T-helper 17 cell (primary cell): ENCODE measurements at places on chromosomes 16 and 17.

DNA sequence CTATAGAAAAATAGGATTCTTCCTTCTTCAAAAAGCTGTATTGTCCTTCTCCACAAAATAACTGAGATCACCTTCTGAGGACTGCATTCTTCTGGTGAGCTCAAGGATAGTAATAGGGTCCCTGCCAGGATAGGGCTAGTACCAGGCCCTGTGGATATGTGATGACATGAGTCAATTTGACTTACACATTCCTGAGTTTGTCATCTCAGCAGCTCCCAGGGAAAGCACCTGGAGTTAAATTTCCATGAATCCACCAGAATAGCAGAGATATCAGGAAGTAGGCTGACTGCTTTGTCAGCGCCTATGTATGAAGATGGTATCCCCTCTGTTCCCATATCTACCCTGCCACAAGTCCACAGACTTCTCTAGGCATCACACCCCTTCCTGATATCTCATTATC is 225.8 kb downstream of the PMP22 start:
- no peak for DNase-seq

DNA sequence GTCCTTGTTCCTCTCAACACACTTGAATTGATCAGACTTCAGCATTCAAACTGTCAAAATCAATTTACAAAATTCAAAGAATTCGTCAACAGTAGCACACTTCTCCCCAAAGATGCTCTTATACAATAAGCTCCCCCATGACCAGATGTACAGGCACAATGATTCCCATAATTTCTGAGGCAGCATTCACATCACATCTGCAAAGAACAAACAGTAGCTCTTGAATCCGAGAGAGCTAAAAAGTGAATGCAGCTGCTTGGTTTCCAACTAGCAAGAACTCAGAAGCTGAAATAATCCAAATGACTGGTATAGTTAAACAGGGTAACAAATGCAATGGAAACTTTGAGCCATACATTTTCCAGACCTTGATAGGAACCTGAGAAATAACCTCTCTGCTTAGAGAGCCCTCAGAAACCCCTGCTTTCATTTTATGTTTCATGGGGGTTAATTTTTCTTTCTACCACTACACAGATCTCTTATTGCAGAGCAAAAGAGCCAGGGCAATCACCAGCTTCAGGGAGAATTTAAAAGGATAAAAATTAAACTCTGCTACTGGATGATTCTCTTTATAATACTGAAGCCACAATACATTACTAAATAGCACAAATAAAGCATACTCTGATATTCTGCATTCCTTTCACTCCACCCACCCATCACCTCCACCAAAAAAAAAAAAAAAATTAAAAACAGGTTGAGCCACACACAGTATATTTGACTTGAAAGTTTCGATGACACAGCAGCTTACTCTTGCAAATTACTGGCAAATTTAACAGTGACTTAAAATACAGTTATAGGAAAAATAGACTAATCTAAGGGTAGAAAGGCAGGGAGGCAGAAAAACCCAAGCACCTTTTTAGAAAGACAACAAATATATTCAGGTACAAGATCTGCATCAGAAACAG is 23.1 kb upstream of the TMEM97 start:
- DNase-seq = no peak

GRCh38 chr16:74107795-74108610 is 188.6 kb upstream of the PSMD7 start:
- no peak for DNase-seq

DNA sequence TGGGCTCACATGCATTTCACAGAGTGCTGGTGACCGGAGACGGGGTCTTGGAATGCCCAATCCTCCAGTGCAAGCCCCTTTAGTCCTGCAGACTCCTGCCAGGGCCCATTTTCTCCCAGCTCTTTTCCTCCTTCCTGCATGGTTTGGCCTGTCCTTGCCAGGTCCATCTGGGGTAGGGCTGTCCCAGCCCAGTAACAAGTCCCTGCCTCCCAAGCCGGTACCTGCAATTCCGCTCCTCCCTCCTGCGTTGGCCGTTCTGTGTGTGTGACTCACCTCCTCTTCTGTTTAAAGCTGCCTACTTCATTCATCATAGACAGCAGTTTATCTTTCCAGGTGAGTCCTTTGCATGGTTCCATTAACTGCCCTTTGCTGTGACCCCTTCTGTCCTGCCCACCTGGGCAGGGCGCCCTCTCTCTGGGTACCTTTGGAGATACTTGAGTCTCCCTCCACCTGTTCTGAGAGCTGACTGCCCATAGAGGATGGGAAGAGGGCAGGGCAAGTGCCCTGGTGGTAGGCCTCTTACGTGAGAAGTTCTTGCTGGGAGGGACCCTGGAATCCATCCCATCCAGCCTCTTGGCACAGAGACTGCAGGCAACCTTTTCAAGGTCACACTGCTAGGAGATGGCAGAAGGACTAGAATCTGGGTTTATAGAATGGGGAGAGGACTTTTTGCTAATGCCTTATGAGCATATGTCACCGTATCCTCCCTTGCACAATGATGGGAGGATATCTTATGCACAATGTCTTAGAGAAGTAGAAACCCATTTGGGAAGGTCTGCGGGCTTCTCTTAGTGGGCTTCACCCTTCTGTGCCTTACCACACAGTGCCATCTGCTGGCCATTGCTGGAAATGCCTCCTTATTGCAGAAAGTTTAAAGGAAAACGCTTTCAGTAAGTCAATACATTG is 29.7 kb upstream of the LGALS9 start:
- peak; percentile 79 for DNase-seq

DNA sequence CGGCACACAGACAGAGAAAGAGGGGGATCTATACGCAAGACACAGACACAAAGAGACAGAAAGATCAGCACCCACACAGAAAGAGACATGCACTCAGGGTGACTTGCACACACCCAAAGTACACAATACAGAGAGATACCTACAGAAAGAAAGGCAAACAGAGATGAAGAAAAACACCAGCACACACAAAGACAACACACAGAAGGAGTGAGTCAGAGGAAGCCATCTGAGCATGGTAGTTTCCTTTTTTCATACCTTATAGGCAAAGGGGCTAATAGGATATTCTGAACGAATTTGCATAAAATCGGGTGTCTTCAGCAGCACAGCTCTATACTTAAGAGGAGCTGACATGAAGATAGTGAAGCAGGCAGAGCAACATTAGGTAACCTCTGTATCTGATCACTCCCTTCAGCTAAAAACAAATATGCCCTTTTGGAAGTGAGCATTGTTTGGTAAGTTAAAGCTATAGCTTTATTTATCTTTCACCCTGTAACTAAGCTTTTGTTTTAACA is 198.6 kb downstream of the AATF start:
- DNase-seq = no peak

- no peak for DNase-seq
These were observed 13.1 kb downstream of the MPHOSPH6 start for GRCh38 chr16:82156761-82157533.

DNA sequence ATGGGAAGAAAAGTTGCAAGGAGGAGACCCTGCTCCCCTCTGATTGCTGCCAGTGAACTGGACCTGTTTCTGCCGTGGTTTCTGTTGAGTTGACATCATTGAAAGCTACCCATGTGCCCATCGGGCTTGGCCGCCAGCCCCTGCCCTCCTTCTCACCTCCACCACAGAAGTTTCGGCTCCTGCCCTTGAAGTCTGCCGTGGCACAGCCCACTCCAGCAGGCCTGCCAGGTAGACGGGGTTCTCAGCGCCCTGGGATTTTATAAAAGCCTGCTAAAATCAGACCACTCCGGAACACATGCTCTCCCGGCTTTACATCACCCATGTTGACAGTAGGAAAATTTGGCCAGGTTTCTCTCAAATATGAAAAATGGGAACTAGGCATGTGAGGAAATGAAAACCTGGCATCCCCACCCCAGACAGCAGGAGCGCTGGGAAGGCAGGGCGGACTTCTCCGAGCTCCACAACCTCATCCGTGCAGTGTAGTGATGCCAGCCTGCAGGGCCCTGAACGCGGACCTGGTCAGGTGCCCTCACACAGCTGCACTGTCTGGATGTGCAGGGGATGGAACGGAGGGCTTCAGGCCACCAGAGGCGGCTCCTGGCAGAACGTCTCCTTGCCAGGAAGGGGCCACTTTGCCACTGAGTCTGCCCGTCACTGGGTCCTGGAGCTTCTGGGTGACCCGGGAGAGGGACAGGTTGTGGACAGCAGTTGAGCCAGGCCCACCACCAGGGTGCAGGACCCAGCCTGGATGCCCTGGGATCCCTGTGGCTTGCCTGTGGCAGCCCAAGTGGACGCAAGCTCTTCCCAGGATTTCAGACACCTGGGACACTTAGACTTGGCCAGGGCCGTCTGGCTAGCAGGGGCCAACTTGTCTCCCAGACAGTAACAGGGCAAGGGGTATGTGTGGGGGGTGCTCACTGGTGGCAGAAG is 6.9 kb upstream of the GSE1 start:
- no peak for DNase-seq

DNA sequence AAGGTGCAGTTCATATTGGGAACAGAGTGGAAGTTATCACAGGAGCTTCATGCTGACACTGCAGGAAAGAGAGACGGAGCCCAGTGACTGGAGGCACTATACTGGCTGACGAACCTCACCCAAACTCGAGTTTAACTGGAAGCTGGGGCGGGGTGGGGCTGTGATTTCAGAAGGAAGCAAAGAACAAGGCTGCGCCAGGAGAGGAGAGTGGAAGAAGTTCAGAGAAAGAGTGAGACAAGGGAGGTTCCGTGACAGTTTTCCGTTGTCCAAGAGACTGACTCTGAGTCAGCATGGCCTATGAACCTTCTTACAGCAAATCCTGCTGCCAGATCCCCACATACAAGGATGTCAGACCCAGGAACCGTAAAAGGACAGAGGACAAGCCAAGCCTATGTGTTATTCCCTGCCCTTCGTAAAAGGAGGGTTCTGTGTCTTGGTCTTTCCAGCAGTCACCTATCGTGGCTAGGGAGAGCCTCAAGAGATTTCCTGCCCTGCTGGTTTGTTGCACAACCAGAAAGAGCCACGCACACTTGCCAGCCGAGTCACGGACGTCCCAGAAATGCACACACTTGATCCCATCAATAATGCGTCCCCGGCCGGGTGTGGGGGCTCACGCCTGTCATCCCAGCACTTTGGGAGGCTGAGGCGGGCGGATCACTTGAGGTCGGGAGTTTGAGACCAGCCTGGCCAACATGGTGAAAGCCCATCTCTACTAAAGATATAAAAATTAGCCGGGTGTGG is 5.1 kb downstream of the PITPNA start:
- no peak for DNase-seq

- no peak for DNase-seq
These were observed 77.7 kb downstream of the HAPSTR1 start for GRCh38 chr16:9169094-9169493.

DNA sequence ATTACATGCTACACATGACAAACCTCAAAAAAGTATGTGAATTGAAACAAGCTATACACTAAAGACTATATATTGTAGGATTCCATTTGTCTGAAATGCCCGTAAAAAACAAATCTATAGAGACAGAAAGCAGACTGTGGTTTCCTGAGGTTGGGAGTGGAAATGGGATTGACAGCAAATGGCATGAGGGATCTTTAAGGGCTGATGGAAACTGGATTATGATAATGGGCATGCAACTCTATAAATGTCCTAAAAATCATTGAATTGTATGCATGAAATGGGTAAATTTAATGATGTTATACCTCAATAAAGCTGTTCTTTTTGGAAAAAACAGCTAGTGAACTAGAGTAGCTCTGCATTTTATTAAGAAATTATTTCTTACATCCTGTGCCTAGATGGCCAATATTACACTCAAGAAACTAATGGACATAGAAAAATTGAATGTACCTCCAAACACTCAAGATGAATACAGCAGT is 416 bp upstream of the ANKS4B start:
- DNase-seq = no peak

GRCh38 chr17:31096106-31096436 is 1.3 kb downstream of the NF1 start:
- no peak for DNase-seq

GRCh38 chr17:70116919-70117318 is 41.9 kb downstream of the KCNJ16 start:
- no peak for DNase-seq

- DNase-seq = no peak
These were observed 23.9 kb upstream of the AATK start for GRCh38 chr17:81189670-81190530.

GRCh38 chr17:61401389-61402072 is 1.9 kb downstream of the TBX2 start:
- no peak for DNase-seq

DNA sequence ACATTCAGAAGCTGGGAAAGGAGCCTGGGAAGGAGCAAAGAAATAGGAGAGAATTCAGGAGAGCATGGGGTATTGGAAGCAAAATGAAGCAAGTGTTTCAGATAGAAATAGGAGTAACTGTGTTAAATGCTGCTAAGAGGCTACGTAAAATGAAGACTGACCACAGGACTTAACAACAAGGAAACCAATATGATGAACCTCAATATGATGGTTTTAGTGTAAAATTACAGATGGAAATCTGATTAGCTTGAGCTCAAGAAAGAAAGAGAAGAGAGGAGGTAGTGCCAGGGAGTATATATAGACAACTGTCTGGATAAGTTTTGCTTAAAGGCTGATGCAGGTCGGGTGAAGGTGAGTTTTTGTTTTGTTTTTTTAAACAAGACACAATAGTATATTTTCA is 92.2 kb downstream of the HELZ start:
- no peak for DNase-seq

DNA sequence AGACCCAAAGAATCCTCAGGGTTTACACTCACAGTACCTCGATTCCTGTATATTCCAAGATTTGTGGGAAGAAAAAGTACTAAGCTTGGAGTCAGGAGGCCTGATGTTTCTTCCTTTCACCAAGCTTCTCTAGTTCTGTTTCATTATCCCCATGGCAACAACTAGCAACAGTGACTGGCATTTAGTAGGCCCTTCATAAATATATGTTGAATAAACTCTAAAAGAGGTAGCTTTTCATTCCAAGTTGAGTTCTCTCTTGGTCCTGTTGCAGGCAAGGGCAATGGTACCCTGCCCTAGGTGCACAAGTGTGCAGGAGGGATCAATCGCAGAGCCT is 527 bp upstream of the UBE2Z start:
- no peak for DNase-seq

- DNase-seq = no peak
These were observed 9.2 kb downstream of the ABCA3 start for GRCh38 chr16:2331199-2331930.

GRCh38 chr16:82405736-82406135 is 221.0 kb upstream of the CDH13 start:
- DNase-seq = no peak

GRCh38 chr16:51231702-51232101 is 80.6 kb upstream of the SALL1 start:
- no peak for DNase-seq

GRCh38 chr16:54890381-54890780 is 40.3 kb upstream of the IRX5 start:
- DNase-seq = no peak

- no peak for DNase-seq
These were observed 3.3 kb downstream of the ERAL1 start for GRCh38 chr17:28857905-28858800.
